Stimulated activated CD4-positive, alpha-beta T cell treated with anti-CD3 and anti-CD28 coated beads, Interleukin-4, amount 100 ng/mL, for 24 hours (primary cell): ENCODE measurements at places on chromosomes 16 and 17.
A peak's percentile ranks its signal among the peaks of the same experiment; 100 is the strongest.

DNA sequence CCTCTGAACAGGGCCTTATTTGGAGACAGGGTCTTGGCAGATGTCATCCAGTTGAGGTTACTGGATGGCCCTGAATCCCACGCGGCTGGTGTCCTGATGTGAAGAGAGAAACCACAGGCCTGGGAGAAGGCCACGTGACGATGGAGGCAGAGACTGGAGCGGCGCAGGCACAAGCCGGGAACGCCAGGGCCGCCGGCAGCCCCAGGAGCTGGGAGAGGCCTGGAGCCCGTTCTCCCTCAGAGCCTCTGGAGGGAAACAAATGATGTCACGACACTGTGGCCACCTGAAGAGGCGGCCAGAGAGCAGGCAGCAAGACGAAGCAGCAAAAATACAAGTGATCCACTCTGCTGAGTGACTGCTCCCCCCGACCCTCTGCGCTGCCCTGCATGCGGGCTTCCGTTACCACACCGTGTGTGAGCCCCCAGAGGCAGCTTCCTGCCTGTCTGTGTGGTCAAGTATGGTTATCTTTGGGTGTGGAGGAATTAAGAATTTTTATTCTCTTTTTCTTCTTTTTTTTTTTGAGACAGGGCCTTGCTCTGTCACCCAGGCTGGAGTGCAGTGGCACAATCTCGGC lies 11.6 kb downstream of the CD7 start:
- DNase-seq = no peak

- no peak for DNase-seq
Measured at GRCh38 chr17:80862978-80863377, 128.7 kb upstream of the CHMP6 start.

DNA sequence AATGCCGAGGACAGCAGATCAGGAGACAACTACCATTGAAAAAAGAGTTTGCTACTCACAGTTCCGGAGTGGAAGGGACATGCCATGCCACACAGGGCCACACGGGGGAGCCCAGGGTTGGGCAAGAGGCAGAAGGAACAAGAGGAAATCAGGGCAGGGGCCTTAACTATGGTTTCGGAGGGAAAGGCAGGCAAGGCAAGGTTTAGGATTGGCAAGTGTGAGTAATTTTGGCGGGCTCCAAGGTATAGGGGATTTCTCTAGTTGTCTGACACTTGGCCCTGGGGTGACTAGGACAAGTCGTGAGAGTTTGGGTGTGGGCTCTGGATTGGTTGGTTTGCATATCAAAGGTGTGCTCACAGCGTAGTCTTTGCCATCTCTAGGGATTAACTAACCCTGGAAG lies 27.0 kb upstream of the NTN1 start:
- peak; percentile 75 for DNase-seq

GRCh38 chr16:19130385-19130784 lies 16.6 kb downstream of the ITPRIPL2 start:
- no peak for DNase-seq

GRCh38 chr16:75644240-75645012 lies 3.0 kb downstream of the KARS1 start:
- DNase-seq = no peak

DNA sequence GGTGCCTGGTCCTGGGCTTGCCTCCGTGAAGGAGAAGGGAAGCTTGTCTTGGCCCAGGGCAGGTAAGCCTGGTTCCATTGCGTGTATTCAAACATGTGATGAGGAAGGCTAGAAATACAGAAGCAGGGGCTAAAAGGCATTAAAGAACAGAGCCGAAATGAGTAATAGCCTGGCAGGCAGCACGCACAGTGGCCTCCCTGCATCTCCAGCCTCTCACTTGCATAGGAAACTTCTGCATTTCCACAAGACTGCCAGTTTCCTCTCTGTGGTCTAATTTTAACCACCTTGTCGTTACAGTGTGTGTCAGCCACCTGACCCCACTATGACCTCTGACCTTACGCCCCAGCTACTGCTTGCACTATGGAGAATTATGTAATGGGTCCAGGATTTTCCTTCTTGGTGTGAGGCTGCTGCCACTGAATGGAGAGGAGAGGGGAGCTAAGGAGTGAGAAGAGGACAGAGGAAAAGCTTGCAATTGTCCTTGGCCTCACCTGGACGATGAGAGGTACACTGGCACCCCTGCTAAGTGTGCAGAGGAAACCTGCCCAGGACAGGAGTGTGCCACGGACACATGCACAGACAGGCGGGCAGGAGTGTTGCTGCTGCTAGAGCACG lies 32.8 kb downstream of the HIC1 start:
- DNase-seq = peak; percentile 64

- no peak for DNase-seq
Measured at GRCh38 chr17:63035695-63036094, 69.7 kb downstream of the TANC2 start.

- no peak for DNase-seq
Measured at GRCh38 chr17:36546418-36547093, 1.8 kb downstream of the GGNBP2 start.

DNA sequence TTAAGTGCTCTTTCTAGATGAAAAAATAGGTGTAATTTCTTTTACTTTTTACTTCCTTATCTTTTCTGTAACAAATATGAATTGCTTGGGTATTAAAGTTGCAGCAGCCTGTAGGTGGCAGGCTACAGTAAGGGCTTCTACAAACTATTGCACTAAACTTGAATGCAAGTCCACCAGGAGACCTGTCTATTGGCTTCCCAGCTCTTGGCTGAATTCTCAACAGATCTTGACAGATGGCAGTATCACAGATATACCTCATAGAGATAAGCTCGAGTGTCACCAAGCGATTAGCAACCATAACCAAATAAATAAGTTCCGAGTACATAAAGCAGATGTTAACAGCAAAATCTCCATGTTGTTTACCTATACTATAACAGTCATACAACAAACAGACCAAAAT lies 5.9 kb downstream of the BBS2 start:
- peak; percentile 42 for DNase-seq

DNA sequence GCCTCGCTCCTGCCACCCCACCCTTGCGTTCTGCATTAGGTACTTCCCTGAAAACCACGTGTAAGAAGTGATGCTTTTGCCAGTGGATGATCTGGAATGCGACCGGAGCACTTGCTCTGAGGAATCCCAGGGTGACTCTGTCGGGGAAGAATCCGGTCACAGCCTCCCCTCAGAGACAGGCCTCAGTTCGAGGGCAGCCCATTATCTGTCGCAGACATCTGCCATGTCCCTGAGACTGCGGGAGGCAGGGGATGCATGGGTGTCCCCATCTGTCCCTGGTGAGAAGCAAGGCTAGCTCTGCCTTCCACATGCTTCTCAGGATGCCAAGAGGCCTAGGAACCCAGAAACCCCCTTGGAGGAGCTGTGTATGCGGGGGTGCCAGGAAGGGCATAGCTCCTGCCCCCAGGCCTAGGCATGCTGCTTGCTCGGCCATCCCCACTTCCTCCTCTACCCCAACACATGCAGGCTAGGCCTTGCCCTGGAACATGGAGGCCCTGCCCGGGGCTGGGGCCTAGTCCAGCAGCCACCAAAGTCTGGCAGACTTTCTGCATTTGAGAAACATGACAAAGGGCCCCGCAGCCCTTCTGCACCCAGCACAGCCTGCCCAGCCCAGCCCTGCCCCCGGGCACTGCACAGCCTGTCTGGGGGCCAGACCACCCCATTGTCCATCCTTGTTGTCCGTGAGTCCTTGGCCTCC lies 20.5 kb downstream of the MNT start:
- no peak for DNase-seq

DNA sequence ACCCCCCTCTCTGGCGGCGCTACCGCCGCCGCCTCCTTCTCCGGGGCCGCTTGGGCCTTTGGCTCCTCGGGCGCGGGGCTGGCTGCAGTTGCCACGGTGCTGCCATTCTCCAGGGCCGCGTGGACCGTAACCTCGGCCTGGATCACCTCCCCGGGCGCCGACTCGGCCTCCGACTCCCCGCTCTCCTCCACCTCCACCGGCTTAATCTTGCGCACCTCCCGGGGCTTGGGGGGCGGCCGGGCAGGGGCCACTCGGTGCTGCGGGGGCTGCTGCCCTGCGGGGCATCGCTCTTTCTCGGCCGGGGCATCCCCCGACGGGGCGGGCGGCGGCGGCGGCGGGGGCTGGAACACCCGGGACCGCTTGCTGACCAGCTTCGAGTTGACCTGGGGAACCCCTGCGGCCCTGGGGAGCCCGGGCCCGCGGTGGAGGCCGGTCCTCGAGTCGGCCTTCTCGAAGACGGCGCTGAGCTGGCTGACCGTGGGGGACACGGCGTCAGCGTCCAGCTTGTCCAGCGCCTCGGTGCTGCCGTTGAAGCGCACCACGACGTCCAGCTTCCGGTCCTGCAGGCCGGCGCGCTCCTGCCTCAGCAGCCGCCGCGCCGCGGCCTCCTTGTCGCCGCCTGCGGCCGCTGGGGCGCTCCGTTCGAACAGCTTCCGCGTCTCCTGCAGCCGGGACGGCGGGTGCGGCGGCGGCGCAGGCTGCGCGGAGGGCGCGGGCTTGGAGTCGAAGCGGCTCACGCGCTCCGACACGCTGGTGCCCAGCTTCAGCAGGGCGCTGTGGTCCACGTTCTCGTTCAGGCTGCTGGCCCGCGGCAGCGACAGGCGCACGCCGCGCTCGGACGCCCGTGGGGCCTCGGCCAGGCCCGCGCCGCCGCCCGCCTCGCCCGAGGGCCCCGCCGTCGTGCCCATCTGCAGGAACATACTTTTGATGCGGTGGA lies 792 bp downstream of the PPP1R9B start:
- DNase-seq = peak; percentile 52

GRCh38 chr17:61737820-61738219 lies 125.5 kb downstream of the BRIP1 start:
- DNase-seq = no peak

GRCh38 chr17:66228887-66229782 lies at the start of gene APOH:
APOH (minus strand) TSS chr17:66229415; CDS start chr17:66229379, 36 bp downstream.
- DNase-seq = no peak

DNA sequence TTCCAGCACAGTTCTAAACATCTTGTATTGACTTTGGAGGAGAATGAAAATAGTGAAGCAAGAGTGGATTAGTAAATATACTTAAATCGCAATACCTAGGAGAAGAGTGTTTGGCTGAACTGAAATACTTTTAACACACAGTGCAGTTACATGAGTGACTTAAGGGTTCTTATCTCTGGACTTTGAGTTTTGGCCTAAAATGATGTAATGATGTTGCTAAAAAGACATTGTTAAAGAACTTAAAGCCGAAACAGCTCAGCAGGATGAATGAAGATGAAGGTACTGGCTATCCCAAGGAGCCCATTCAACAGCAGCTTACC lies 28.1 kb downstream of the PMP22 start:
- no peak for DNase-seq

- DNase-seq = no peak
Measured at GRCh38 chr17:30398328-30399041, 19.8 kb downstream of the CPD start.

DNA sequence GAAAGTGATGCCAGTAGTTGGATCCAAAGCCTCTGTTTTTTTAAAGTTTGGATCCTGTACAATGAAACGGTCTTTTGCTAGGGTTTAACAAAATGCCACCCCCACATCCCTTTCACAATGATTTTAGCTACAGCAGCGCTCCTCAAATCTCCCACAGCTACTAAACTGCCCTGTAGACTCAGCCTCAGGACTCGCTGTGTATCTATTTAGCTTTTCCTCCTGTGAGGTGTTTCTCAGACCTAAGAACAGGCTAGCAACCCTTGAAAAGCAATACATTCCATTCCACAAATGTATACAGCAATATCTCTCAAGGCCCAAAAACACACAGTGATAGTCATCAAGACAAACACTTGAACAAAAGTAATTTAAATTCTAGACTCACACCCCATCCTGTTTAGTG lies 206.4 kb downstream of the ZFHX3 start:
- DNase-seq = no peak

- no peak for DNase-seq
Measured at GRCh38 chr17:77892031-77892430, 66.5 kb upstream of the TNRC6C start.

DNA sequence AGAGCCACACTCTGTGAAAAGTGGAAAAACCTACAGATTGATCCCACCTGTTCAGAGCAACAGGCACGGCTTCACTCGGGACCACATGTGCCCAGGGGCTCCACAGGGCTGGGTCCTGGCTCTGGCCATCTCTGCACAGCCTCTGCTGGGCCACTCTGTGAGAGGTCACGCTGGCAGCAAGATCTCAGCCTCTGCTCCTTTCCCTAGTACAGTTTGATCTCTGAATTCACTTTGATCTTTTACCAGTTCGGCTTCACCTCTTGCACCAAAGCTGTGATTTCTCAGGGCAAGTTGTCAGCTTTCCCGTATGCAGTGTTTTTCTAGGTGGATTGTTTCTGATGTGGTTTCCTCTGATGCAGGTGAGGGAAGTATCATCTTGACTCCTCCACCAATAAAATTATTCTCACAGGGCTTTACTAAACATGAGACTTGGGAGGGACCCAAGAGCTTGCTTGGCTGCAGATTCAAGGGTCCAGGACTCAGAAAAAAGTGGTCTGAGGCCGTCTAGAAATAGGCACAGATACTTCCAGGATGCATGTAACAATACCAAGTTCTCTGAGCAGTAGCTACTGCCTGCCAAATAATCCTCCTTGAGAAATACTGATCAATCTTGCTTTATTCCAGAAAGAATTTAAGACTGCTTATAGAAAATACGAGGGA lies 24.0 kb upstream of the ALDH3A1 start:
- DNase-seq = no peak

- DNase-seq = no peak
Measured at GRCh38 chr17:42900460-42901331, at the start of gene G6PC1. G6PC1 (plus strand) TSS chr17:42900799; CDS start chr17:42900877, 78 bp downstream.

- no peak for DNase-seq
Measured at GRCh38 chr17:65553009-65553645, 8.3 kb downstream of the AXIN2 start.

DNA sequence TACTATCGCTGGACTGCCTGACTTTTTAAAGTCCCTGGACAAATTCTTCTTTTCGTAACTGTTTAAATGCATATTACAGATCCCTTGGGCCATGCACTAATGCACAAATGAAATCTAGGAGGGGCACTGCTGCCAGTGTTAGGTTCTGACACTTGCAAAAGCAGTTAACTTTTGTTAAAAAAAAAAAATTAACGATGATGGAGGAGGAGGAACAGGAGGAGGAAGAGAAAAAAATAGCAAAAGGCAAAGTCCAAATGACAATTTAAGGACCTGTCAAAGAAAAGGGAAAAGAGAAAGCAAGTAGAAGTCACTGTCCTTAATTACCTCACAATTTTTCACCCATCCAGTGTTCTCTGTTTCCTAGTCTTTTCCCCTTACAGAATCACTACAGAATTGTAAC lies 97.8 kb upstream of the CORO6 start:
- no peak for DNase-seq

DNA sequence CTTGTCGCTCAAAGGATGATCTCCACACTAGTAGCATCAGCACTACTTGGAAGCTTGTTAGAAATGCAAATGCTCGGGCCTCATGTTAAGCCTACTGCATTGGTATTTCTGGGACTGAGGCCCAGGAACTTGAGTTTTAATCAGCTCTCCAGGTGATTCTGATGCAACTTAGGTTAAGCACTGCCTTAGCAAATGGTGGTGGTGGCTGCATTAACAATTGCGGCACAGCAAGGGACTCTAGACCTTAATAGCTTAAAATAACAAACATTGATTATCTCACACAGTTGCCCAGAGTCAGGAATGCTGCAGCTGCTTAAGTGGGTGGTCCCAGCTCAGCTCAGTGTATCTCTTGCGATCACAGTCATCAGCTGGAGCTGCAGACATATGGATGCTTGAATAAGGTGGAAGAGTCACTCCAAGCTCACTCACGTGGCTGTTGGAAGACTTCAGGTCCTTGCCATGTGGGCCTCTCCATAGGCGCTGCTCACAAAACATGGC lies 25.8 kb downstream of the HS3ST3A1 start:
- DNase-seq = no peak

- no peak for DNase-seq
Measured at GRCh38 chr17:57859601-57860413, 10.0 kb upstream of the MRPS23 start.

- DNase-seq = no peak
Measured at GRCh38 chr17:31286587-31286986, 10.5 kb downstream of the OMG start.
